ENCODE measurements at places on chromosomes 5 and 9. TPM values are rescaled to one million over a fixed set of nuclear protein-coding genes. Genes with fewer than 3 reads are reported as not detected.

FAM13B gene
- total RNA-seq: 69.0 TPM

DNA sequence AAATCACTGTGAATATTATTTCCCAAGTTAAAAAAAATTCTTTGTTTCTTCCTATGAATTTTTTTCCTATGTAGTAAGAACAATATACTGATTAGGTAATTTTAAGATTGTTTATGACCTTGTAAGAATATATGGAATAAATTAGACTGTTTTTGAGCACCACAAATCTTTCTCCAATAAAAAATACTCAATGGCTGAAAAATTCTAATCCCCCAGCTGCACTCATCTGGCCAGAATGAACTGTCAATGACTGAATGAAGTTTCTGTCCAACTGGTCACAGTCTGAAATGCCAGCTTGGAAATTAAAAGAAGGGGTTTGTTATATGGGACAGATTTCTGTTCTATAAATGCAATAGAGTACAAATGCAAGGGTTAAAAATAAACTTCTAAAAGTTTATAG lies 569.5 kb upstream of the SEMA6A start:
- no peak for DNase-seq

TNC gene
- total RNA-seq: 117 TPM

DNA sequence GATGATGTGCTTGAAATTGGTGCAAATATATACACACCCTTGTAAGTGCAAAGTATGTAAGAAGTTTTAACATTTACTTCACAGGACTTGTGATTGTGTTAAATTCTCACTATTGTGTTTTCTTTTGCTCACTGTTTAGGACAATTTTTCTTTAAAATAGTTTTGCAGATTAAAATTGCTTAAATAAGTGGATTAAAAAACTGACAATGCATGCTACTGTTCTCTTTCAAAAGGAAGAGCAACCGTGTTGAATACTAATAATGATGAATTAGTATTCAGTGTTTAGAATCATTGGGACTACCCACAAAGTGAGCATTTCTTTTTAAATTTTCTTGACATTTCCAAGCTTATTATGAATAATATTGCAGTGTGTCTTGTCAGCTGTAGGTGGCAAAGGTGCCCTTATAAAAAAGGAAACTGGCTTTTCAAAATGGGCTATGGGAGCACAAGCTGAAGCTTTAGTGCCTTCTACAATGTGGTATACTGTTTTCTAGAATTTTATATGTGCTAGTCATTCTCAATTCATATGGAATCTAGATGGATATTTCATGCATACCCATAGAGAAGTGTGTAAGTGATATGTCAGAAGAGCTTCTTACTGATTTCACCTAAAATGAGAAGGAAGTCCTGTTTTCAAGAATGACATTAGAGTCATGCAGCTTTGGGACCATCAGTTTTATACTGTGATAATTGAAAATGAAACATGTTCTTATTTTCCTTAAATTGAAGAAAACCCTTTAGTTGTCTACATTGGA lies 35.4 kb downstream of the SREK1 start:
- DNase-seq: no peak

- no peak for DNase-seq
These were observed 41.7 kb downstream of the KLF4 start for GRCh38 chr9:107447834-107448233.

FBXL7 gene
- total RNA-seq: 19.9 TPM

- DNase-seq: no peak
These were observed 20.6 kb downstream of the SLC38A9 start for GRCh38 chr5:55691265-55692105.

DNA sequence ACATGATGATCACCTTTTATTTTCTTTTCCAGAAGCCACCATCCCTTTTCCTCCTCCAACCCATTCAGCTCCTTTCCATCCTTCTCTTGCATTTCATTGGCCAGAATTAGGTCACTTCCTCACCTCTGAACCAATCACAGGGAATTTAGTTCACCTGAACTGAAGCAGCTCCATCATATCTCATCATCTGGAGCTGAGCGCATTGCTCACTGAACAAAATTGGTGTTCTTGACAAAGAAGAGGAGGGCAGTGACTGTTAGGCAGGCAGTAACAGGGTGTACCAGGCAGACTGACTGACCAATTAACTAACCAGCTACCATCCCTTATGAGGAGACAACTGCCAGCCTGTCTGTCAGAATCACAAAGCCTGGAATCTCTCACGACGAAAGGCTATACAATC lies 1.8 kb upstream of the ZNF354A start:
- DNase-seq: no peak

DNA sequence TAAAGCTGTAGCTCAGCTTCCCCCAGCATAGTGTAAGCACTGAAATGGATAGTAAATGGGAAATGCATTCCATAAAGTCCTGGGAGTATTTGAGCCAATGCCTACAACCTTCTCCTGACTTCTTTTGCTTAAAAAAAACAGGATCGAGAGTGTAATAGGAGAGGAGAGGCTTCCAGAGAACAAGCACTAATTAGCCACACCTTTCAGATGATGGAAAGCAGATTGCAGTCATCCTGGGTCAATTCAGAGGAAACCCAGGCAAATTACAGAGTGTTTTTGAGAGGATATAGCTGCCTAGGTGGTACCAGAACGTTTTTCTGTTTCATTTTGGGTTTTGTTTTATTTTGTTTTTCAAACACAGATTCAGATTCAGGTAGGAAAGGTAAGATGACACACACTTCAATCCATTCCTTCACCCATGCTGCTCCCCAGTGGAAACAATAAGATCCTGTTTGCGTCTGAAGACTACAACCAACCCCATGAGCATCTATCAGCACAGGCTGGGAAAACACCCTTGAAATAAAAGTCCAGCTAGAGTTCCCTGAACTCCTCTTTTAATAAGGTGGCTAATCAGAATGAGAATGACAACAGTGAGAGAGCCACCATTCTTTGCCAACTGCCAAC lies 95.6 kb downstream of the RFK start:
- no peak for DNase-seq

DNA sequence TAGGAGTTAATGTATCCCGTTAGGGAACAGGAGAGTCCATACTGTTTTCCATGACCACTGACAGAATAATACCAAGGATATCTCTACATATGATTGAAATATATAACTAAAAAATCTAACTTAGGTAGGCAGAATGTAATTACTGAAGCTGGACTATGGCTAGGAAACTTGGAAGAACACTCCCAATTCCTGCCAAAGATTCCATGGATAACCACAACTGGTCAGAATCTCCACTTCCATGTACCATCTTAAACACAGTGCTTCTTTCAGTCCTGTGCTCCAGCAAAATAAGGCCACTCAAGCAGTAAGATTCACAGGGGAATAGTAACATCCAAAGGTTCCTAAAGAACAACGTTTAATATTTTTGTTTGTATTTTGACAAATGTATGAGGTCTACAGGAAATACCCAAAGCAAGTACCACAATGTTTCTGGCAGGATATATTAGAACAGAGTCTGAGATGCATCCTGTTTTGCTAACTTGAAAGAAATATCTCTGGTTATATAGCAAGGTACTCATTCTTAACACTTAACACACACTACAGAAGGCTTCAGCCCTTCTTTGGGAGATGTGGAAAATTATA lies 295.0 kb downstream of the ADAMTS6 start:
- DNase-seq: no peak

DNA sequence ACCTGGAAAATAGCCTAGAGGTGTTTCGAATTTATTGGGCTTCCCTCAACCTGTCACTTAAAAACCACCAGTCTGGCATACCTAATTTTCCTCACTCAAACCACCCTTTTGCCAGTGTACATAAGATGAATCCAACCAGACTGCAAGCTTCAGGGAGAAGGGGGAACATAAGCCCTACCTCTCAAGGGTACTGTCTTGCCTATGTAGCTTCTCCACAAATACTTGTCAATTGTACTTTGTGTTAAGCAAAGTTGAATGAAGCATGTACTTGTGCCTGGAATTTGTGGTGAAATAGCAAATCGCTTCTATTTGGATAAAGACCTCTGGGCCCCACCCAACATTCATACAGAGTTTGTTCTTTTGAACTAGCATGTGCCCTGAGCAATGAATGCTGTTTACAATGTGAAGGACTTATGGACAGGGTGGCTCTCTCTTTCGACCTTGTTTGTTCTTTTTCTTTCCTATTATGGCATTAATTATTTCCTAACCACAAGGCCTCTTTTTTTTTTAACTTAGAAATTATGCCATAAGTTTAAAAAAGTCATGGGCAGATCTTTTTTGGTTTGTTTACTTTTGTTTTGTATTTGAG lies 580.2 kb downstream of the EBF1 start:
- DNase-seq: no peak

DCAF10 gene
- 29.5 TPM for total RNA-seq

GRCh38 chr5:146888351-146888978 lies 9.9 kb upstream of the PPP2R2B start:
- no peak for DNase-seq

OSMR gene
- total RNA-seq: 164 TPM

GRCh38 chr5:111495159-111495558 lies 17.2 kb downstream of the STARD4 start:
- DNase-seq: no peak

GRCh38 chr5:97078958-97079743 lies 63.3 kb downstream of the LIX1 start:
- DNase-seq: no peak

DNA sequence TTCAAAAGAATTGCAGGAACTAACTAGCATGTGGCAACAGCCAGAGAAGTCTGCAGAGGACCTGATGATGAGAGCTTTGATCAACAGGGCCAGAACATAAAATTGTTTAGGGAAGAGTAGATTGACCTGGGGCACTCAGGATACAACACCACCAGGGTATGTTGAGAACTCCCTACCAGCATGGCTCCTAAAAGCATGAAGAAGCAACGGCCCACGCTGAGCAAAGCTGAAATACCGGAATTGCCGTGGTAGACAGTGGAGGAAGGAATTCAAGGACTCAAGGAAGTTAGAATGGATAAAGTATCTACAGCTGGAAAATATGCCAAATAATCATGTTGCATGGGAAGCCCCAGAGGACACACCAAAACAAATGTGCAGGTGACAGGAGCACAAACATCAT lies 31.6 kb downstream of the DROSHA start:
- DNase-seq: no peak

GBA2 gene
- total RNA-seq: 83.9 TPM

GRCh38 chr9:100056561-100056960 lies 42.2 kb downstream of the ERP44 start:
- no peak for DNase-seq

C5orf46 gene
- total RNA-seq: 49.5 TPM

DNA sequence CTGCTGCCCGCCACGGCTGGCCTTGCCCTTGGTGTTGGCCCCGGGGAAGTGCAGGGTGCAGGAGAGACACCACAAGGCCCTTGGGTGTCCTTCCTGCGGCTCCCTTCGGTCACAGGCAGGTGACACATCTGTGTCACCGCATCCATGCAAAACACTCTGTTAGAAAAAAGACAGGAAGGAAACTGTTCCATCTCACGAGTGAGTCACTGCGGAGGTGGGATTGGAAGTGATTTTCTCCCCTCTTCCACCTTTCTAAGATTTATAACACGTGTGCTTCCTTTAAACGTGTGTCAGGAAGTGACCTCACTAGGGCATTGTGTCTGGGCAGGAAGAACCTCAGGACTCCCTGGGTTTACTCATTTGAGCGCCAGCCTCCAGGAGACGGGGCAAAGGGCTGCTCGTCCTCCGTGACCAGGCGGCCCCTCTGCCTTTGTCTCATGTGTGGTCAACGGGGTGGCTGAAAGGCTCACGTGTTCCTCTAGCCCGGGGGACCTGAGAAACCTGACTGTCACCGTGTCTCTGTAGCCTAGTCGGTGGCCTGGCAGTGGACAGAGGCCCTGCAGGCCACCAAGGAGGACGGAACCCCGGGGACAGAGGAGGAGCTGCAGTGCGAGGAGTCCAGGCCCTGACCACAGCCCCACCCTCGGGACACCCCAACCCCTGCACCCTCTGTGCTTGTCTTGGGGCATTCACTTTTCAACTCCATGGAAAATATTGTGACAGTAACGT lies 4.9 kb upstream of the LCN1 start:
- no peak for DNase-seq

GRCh38 chr5:136061630-136062365 lies 33.0 kb downstream of the TGFBI start:
- DNase-seq: peak; percentile 21

DNA sequence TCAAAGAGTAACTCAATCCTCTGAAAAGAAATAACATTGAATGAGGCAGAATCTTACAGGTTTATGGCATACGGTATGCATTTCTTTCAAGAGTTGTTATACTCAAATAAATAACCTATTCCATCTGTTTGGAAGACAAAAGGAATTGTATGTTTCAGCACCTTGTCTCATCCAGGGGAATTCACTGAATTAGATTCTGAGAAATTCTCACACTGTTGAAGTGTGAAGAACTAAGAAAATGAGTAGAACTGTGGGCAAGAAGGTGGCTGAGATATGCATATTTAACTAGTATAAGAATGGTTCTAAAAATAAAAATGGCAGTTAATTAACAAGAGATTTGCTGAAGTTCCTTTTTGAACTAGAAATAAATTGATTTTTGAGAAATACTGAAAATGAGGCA lies 279.3 kb upstream of the DAP start:
- DNase-seq: no peak

DNA sequence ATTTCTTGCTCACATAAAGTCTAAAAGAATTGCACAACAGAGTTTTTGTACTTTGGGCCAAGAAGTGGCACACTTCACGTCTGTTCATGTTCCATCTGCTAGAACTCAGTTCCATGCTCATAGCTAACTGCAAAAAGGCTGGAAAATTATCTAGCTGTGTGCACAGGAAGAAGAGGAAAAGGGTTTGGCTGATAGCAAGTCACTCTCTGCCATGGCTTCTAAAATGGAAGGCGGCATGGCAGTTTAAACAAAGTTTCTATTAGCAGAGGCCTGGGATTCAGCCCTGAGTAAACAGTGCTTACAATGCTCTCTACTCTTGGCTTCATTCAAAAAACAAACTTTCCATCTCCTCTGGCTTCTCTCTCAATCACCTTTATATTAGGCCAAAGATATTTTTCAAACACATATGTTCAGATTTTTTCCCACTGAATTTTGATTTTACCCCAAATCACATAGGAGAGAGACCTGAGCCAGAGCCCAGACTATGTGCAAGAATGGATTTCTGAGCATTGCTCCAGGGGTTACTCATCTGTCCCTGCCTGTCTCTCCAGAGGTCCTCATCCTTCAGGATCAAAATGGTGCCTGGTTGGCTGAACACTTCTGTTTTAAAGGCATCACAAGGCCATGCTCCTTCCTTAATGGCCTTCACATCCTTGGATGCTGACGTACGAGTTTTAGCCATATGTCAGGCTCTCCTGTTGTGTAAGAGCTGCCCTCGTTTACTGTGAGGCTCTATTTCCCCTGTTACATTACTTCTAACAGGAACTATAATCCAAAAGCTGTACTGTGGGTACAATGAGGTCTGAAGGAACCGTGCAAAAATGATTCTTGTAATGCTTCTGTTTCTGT lies 226.6 kb downstream of the SAXO1 start:
- DNase-seq: no peak

DNA sequence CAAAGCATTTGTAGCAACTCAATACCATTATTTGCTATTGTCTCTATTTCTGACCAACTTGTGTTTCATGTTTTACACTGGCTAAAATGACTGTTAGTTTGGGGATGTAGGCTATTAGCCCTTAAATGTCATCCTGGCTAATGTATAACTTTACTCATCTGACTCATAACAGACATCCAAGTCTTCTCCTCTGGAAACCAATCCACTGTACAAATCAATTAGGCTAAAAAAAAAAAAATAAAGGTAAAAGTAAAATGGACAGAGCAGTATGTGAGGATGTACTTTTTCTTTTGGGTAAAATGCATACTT lies 20.6 kb downstream of the MEGF9 start:
- no peak for DNase-seq

All from aorta (tissue), 5 donors.